ENCODE measurements at places on chromosomes 12 and 14. TPM values are rescaled to one million over a fixed set of nuclear protein-coding genes. Genes with fewer than 3 reads are reported as not detected.

RIPK3 gene
- 2.2 TPM for total RNA-seq

GNB3 gene
- 0.20 TPM for total RNA-seq

EIF2S3B gene
- total RNA-seq = 0.29 TPM

RFX4 gene
- total RNA-seq = not detected

ZC3H10 gene
- 4.0 TPM for total RNA-seq

NOC4L gene
- total RNA-seq = 12.4 TPM

LBHD2 gene
- not detected for total RNA-seq

DIO3 gene
- total RNA-seq = 1.2 TPM

STXBP6 gene
- total RNA-seq = 5.4 TPM

WNT1 gene
- total RNA-seq = not detected

SERPINA3 gene
- 731 TPM for total RNA-seq

SLC6A13 gene
- total RNA-seq = not detected

HOXC9 gene
- not detected for total RNA-seq

SPIC gene
- not detected for total RNA-seq

CNTN1 gene
- total RNA-seq = not detected

SPTB gene
- not detected for total RNA-seq

PSMA6 gene
- 91.7 TPM for total RNA-seq

SAMD15 gene
- total RNA-seq = 2.2 TPM

SOAT2 gene
- total RNA-seq = not detected

KRT83 gene
- total RNA-seq = not detected

PLA2G1B gene
- not detected for total RNA-seq

NAP1L1 gene
- 271 TPM for total RNA-seq

MSRB3 gene
- total RNA-seq = 25.6 TPM

CLEC2A gene
- not detected for total RNA-seq

AQP5 gene
- 8.0 TPM for total RNA-seq

FSCB gene
- not detected for total RNA-seq

ZNF140 gene
- 15.9 TPM for total RNA-seq

MYH6 gene
- not detected for total RNA-seq

SERPINA12 gene
- total RNA-seq = not detected

TEX52 gene
- not detected for total RNA-seq

OVCH1 gene
- 0.20 TPM for total RNA-seq

KRT86 gene
- total RNA-seq = not detected

KRT79 gene
- total RNA-seq = not detected

CMTM5 gene
- total RNA-seq = not detected

METTL3 gene
- total RNA-seq = 22.0 TPM

RGS6 gene
- not detected for total RNA-seq

LMNTD1 gene
- total RNA-seq = not detected

PRKD1 gene
- 18.7 TPM for total RNA-seq

CLEC14A gene
- 60.1 TPM for total RNA-seq

KCNH3 gene
- total RNA-seq = 0.12 TPM

RNU4-1 gene
- total RNA-seq = under 0.01 TPM

DEGS2 gene
- not detected for total RNA-seq

TNS2 gene
- total RNA-seq = 97.3 TPM

RPL10L gene
- not detected for total RNA-seq

RAD9B gene
- not detected for total RNA-seq

ANKRD33 gene
- total RNA-seq = 0.44 TPM

TRHDE gene
- not detected for total RNA-seq

TDP1 gene
- total RNA-seq = 11.5 TPM

IRAK3 gene
- total RNA-seq = 18.7 TPM

ZDHHC22 gene
- not detected for total RNA-seq

ZBTB42 gene
- total RNA-seq = 3.1 TPM

OASL gene
- total RNA-seq = 0.37 TPM

TMEM30B gene
- not detected for total RNA-seq

GYS2 gene
- total RNA-seq = not detected

KRT6C gene
- total RNA-seq = not detected

AKAP3 gene
- 0.68 TPM for total RNA-seq
